ENCODE measurements at places on chromosomes 7 and 10. TPM values are rescaled to one million over a fixed set of nuclear protein-coding genes. Genes with fewer than 3 reads are reported as not detected.

The TMEM213 gene
- total RNA-seq: not detected

GRCh38 chr10:104446151-104446550, 92.5 kb downstream of the CFAP58 start:
- no peak for DNase-seq
- H3K27me3 ChIP-seq: no peaks in the 10 kb centered on the region
- no peak overlapping the region for H3K4me3 ChIP-seq

GRCh38 chr10:127257395-127257794, 61.0 kb upstream of the INSYN2A start:
- no peaks in the 10 kb centered on the region for H3K4me1 ChIP-seq
- DNase-seq: no peak
- no peak overlapping the region for H3K27ac ChIP-seq
- H3K4me3 ChIP-seq: no peak overlapping the region
- H3K36me3 ChIP-seq: no peaks in the 10 kb centered on the region

DNA sequence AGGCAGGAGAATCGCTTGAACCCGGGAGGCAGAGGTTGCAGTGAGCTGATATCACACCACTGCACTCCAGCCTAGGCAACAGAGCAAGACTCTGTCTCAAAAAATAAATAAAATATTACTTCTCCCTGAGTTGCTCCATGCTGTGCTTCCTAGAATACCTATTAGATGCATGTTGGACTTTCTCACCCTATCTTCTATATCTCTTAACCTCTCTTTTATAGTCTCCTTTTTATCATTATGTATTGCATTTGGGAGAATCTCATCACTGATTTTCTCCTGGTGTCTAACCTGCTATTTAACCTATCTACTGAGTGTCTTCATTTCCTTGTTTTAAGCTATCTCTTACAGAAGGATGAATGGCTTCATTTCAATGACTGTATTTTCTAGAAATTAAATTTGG, 32.1 kb upstream of the NANOS1 start:
- H3K27ac ChIP-seq: no peak overlapping the region
- no peak for DNase-seq
- no peaks in the 10 kb centered on the region for H3K27me3 ChIP-seq
- H3K36me3 ChIP-seq: no peaks in the 10 kb centered on the region
- no peaks in the 10 kb centered on the region for H3K4me1 ChIP-seq

- peak overlapping the region; percentile 43 for H3K27ac ChIP-seq
- DNase-seq: no peak
- no peaks in the 10 kb centered on the region for H3K36me3 ChIP-seq
- H3K4me3 ChIP-seq: peak overlapping the region; percentile 35
These were observed 23.3 kb downstream of the CALML3 start for GRCh38 chr10:5547931-5548660.

All from tibial nerve (tissue), 4 donors.